HFFc6 (cell line): ENCODE measurements at places on chromosomes 6 and 20.
A peak's percentile ranks its signal among the peaks of the same experiment; 100 is the strongest.

DNA sequence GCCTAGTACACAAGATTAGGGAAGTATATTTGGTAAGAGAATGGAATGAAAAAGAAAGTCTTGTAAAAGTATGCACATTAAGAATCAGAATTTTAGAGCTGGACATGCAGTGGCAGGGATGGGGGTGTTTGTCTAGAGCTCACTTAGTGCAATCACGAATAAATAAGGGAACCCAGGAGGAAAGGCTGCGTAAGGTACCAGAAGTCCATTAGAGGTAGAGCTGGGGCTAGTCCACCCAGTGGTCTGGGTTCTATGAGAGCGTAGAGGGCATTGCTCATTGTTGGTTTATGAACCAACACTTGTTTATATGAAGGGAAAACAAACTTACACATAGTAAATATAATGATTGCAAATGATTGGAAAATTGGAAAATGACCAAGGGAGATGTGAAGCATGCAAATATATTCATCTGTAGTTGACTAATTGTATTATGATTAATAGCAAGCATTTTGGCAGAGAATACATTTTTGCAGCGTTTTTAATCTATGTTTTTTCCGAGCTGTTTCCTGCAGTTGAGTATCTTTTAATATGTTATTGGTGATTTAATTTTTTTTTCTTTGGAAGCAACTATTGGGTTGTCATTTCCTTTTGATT, 3.2 kb downstream of the CDC40 start:
- no peak for DNase-seq

- no peak for DNase-seq
These were observed 8.7 kb upstream of the CCR6 start for GRCh38 chr6:167113935-167114910.

DNA sequence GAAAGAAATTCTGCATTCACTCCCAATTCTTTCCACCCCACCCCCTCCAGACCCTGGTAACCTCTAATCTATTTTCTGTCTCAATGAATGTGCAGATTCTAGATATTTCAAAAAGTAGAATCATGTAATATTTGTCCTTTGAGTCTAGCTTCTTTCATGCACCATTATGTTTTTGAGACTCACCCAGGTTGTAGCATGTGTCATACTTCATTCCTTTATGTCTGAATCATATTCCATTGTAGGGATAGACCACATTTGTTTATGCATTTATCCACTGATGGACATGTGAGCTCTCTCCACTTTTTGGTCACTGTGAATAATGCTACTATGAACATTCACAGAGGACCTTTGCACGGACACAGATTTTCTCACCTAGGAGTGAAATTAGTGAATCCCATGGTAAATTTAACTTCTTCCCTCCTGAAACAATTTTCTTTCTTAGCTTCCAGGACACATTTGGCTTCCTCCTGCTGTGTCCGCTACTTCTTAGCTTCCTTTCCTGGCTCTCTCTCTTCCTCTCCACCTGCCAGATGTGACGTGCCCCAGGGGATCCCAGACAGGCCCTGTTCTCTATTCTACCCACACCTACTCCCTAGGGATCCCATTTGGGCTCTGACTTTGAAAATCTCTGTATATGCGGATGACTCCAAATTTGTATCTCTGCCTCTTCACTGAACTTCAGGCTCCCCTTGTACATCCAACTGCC, 24.1 kb upstream of the ARFGEF2 start:
- peak; percentile 89 for DNase-seq

- DNase-seq = no peak
These were observed 1043.4 kb upstream of the FLRT3 start for GRCh38 chr20:15380770-15381169.

DNA sequence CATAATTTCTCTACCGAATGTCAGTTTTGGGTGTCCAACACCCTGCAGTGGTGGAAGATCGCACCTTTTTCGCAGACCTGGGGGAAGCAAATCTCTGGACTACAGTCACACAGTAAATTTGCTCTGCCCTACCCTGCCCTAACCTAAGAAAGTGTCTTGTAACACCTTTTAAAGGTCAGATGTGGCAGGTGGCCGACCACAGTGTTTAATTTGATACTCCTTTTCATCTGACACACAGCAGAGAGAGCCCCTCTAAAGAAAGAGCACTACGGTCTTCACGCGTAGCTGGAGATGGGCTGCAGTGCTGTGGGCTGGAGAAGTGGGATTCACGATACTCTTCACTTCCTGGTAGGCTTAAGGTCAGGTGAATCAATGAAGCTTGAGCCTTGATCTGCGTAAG, 109.9 kb downstream of the TMEM242 start:
- no peak for DNase-seq

- DNase-seq = no peak
These were observed 469.5 kb downstream of the QKI start for GRCh38 chr6:163883984-163884383.

DNA sequence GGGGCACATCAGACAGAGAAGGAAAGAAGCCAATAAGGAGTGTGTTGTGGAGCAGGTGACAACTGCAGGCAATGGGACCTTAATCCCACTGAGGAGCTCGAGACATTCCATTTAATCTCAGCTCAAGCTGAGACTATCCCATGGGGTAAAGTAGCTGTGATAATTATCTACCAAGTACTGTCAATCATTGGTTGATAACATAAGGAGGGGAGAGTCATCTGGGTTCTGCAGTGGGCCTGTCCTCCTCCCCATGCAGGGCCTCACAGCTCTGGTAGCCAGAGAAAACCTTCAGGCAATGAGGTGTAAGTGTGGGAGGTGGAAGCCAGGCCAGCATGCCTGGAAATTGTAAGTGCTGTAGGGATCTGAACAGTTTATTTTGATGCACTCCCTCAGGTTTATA, 375.0 kb upstream of the ARID1B start:
- no peak for DNase-seq

DNA sequence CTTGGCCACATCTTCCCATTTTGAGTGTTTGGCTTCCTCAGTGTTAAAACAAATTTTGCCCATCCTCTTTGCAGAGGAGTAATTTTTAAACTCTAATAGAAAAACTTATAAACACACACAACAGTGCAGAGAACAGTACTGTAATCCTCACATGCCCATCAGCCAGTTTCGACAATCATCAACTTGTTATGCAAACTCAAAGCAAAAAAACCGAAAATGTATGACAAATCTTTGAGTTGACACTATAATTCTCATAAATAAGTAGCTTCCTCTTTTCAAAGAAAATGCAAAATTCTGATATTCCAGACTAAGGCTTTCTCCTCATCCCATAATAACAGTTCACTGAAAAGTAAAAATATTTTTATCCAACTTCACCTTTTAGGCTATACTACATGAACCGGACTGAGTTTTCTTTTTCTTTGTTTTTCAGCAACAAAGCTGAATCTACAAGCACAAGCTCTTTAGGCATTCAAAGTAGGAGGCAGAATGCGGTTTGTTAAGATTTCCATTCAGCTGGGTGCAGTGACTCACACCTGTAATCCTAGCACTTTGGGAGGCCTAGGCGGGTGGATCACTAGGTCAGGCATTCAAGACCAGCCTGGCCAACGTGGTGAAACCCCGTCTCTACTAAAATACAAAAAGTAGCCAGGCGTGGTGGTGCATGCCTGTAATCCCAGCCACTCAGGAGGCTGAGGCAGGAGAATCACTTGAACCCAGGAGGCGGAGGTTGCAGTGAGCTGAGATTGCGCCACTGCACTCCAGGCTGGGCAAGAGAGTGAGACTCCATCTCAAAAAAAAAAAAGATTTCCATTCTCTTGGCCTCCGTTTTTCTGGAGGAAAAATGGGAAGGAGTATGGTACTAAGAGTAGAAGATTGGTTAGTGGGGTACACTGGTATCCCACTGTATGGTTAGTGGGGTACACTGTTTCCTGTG, 74.8 kb downstream of the GCNT2 start:
- DNase-seq = peak; percentile 23

GRCh38 chr6:118403036-118403435, 145.1 kb upstream of the PLN start:
- no peak for DNase-seq

GRCh38 chr6:144543006-144543871, 258.1 kb downstream of the UTRN start:
- peak; percentile 91 for DNase-seq

DNA sequence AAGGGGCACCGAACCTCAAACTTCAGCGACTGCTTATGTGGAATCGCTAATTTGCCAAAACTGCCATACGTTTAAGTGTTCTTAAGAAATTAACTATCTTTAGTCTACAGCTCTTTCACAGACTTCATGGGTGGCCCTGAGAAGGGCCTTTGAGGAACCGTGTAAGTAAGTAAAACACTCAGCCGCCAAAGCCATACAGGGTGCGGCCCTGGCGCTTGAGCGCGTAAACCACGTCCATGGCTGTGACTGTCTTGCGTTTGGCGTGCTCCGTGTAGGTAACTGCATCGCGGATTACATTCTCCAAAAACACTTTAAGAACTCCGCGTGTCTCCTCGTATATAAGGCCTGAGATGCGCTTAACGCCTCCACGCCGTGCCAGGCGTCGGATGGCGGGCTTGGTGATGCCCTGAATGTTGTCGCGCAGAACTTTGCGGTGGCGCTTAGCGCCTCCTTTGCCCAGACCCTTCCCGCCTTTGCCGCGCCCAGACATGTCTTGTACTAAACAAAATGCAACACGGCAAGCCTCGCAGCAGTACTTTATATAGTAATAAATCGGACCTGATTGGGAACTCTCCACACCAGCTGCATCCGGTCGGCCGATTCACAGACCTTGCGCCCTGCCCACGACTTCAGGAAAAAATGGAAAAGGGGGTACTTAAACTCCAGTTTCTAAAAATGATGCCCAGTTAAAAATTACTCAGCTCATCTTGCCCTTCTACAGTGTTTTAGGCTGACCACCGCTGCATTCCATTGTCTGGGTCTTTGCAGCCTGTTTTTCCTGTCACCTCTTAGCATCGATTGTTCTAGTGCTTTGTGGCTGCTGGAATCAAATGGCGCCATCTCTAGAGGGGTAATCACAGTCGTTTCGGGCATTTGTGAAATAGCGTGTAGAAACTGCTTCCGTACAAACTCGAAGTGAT, 38.9 kb downstream of the OR2B2 start:
- peak; percentile 78 for DNase-seq
